Esophagus muscularis mucosa (tissue), 4 donors: ENCODE measurements at places on chromosomes 2 and 18.
A peak's percentile ranks its signal among the peaks of the same experiment; 100 is the strongest.

- no peak for DNase-seq
Measured at GRCh38 chr2:13638181-13638580, 921.4 kb downstream of the TRIB2 start.

DNA sequence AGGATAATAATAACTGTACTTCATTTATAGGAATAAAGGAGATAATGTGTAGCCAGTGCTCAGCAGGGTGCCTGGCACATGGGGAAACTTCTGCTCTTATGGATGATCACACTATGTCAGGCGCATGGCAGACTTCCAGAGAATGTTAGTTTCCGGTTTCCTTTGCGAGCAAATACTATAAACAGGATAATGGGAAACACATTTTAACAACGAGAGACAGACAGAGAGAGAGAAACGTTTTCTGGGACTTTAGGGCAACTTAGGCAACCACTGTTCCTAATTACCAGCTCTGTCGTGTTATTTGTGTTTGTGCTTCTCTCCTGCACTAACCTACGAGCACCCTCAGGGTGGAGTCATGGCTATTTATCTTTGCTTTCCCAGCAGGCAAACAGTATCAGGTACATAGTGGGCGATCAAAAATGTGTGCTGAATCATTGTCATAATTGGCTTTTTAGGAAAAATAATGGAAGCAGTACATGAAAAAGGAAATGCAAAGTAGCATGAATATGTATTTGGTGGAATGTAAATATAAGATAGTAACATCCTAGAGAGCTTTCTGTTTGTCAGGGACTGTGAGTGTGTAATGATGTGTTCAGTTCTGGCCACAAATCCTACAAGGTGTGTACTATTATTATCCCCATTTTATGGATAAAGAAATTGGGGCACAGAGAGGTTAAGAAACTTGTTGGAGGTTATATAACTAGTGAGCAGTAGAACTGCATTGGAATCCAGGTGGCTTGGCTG lies 36.8 kb upstream of the IGFBP2 start:
- no peak for DNase-seq

GRCh38 chr18:8705238-8705960 lies at the start of gene MTCL1:
MTCL1 (plus strand) TSS chr18:8705556; CDS start chr18:8705661, 105 bp downstream.
- DNase-seq: peak; percentile 42

DNA sequence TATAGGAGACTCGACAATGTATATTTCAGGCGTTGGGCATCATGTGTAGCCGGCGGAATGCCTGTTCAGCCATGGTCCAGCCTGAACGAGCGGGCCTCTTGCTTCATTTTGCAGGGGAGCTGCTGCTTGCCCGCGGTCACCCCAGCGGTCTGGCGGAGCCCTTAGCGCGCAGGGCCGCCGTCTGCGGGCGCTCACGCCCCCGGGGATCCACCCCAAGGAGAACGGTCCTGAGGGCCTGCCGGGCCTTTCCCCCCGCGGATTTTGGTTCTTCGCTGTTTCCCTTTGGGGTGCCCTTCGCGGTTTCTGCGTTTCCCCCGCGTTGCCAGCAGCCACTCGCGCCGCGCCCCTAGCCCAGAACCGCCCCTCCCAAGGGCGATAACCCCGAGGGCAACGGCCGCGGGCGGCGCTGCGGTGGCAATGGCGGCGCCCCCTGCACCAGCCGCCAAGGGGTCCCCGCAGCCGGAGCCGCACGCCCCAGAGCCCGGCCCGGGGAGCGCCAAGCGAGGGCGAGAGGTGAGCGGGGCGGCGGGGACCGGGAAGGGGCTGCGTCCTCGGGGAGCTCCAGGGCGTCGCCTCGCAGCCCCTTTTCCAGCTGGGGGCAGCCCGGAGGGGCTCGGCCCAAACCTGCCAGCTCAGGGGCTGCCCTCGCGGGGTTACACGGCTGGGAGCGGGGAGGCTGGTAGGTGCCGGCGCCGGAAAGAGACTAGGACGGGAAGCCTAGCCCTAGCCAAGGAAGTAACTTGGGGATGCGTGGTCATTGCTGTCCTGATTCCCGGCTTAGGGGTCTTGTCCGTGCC lies at the start of gene MFSD2B:
Gene MFSD2B (plus strand): TSS at position 406 of the 797 bp plus-strand sequence. CDS start 12 bp downstream, at position 418.
- DNase-seq: no peak

DNA sequence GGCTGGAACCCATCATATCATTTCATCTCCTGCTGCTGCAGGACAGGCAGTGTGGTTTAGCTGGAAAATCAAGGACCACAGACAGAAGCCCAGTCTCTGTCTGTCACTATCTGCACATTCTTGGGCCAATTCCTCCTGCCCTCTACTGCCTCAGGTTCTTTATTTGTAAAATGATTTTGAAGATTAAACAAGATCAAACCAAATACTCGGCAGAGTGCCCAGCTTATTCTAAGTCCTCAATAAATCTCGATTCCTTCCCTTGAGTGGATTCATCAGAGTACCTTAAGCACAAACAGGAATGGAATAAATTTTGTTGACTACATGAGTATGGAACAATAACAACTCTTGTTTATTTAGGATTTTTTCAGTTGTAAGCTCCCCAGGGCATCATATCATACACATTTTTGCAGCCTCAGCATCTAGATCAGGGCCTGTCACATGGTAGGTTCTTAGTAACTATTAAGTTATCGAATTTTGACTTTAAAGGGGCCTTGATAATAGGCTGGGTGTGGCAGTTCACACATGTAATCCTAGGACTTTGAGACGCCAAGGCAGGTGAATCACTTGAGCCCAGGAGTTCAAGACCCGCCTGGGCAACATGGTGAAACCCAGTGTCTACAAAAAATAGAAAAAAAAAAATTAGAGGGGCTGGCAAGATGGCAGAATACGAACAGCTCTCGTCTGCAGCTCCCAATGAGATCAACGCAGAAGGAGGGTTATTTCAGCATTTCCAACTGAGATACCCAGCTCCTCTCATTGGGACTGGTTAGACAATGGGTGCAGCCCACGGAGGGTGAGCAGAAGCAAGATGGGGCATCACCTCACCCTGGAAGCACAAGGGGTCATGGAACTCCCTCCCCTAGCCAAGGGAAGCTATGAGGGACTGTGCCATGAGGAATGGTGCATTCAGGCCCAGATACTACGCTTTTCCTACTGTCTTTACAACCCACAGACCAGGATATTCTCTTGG lies 11.1 kb downstream of the RHOB start:
- no peak for DNase-seq

DNA sequence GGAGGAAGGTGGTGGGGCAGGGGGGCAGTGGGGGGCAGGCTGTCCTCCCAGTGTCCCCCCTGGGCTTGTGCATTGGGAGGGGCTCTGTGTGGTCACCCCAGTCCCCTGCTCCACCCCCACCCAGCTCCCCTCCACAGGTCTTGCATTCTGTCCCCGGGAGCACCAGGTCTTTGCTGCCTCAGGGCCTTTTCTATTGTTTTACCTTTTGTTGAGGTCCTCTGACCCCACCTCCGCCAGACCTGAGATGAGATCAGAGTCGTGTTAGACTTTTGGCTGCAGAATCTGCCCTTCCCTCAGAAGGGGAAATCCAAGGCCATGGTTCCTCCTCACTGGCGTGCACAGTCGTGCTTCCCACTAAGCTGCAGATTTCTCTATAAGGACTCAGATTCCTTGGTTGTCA lies 20.8 kb downstream of the ATG4B start:
- DNase-seq: no peak

DNA sequence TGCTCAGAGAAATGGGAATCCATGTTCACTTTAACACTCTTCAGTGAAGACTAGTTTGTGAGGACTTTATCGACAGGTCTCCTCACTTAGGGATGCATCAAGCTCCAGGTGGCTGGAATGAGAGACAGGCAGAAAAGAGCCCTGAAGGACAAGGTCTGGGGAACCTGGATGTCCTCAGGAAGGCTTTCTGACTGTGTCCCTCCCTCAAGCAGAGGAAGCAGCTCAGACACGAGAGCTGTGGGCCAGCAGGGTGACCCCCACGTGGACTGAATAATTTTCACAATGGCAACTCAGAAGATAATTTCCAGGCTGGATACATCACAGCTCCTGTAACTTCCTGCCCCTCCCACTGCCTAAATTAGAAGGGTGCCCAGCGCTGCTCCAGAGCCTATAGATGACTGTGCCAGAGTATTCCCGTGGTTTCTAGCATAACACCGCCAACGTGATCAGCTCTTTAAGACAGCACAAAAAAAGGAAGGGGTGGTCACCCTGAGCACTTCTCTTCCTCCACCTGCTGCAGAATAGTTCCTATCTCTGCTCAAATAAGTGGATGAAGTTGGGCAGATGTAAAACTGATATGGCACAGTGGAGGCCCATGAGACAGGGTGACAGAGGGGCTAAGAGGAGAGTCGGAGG lies 25.7 kb upstream of the NCK2 start:
- DNase-seq: peak; percentile 89

- DNase-seq: no peak
Measured at GRCh38 chr2:28835781-28836180, 25.1 kb downstream of the SPDYA start.

- DNase-seq: peak; percentile 45
Measured at GRCh38 chr2:226703514-226703913, 96.1 kb downstream of the IRS1 start.

GRCh38 chr2:207311316-207312005 lies 145.7 kb upstream of the KLF7 start:
- no peak for DNase-seq

GRCh38 chr2:74391209-74391579 lies 11.1 kb upstream of the DCTN1 start:
- DNase-seq: no peak

DNA sequence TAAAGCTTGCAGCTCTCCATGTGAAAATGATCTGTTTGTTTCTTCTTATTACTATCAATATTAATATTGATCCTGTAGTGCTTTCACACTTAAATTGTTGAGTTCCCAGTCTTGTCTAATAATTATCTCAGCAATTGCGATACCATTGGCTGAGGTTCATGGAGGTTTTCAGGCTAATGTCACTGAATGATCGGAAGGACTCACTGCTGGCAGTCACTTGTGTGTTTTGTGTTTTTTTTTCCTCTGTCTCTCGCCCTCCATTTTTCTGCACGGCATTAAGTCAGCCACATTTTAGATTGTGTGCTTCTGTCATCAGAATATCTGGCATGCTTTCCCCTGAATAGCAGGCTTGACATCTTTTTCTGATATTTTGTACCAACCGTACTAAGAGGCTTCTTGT lies 43.7 kb downstream of the AGAP1 start:
- no peak for DNase-seq

GRCh38 chr2:116489944-116490343 lies 1324.5 kb upstream of the DDX18 start:
- DNase-seq: no peak

DNA sequence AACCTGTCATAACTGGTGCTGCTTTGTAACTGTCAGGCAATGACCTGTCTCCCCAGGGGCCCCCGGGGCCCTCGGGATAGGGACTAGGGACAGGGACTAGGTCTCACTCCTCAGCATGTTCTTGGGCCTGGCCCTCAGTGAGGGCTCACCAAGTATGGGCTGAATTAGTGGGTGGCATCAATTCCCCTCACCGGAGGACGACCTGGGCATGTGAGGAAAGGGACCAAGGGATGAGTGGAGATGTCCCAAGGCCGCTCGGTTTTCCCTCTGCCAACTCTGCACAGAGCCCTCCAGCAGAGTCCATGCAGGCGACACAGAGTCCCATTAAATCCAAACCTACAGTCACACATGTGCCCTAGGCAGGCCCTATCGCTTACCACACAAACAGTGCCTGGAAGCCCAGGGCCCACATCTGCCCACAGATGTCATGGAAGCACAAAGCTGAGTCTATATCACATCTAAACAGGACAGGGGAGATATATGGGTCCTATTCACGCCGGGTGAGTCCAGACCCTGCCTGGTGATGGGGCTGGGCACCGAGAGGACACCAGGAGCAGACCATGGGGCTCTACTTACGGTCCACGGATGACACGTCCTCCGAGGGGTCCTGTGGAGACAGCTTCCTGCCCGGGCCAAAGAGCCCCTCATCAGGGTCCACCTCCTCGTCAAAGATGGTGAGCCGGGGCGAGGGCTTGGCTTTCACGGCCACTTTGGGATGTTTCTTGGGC lies 26.6 kb downstream of the HS1BP3 start:
- no peak for DNase-seq

DNA sequence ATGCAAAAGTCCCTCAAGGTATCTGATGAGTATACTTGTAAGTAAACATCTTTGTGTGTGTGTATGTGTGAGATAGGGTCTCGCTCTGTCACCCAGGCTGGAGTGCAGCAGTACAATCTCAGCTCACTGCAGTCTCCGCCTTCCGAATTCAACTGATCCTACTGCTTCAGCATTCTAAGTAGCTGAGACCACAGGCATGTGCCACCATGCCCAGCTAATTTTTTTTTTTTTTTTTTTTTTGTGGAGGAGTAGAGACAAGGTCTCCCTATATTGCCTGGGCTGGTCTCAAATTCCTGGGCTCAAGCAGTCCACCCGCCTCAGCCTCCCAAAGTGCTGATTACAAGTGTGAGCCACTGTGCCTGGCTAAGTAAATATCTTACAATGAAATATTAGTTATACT lies 23.2 kb downstream of the ADAM17 start:
- no peak for DNase-seq

DNA sequence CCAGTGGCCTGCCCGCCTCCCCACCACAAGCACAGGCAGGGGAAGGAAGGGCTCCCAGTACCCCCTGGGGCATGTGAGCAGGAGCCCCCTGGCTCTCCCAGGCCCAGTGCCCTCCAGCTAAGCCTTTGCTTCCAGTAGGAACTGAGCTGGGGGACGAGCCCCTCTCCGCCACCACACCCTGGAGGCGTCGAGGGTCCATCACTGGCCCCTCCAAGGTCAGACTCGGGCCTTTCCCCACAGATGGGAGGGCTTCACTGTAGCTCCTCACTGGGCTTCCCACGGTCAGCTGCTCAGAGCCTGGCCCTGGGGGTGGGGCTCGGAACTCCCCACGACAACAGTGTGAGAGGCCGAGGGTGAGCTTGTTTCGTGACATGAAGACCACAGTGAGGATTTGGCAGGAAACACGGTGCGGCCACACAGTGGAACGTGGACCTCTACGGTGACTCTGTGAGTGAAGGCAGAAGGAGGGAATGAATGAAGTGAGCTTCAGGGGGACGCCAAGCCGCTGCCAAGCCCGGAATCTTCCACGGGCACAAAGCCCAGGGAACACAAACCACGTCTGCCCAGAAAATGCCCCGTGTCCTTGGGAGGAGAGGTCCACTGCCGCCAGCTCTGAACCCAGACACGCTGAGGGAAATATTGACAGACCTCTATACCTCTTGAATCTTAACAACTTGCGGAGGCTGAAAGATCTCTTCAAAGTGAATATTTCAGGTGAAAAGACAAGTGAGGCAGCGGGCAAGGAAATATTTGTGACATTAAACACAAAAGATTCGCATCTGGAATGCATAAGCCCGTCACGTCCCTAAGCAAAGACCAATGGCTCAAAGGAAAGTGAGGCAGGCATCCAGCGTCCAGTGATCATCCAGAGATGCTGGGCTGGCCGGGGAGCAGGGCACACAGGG lies 144.8 kb upstream of the GPC1 start:
- DNase-seq: peak; percentile 85

GRCh38 chr2:58701688-58702301 lies 460.7 kb upstream of the FANCL start:
- no peak for DNase-seq

GRCh38 chr2:206415618-206416243 lies 27.6 kb upstream of the ADAM23 start:
- DNase-seq: no peak

DNA sequence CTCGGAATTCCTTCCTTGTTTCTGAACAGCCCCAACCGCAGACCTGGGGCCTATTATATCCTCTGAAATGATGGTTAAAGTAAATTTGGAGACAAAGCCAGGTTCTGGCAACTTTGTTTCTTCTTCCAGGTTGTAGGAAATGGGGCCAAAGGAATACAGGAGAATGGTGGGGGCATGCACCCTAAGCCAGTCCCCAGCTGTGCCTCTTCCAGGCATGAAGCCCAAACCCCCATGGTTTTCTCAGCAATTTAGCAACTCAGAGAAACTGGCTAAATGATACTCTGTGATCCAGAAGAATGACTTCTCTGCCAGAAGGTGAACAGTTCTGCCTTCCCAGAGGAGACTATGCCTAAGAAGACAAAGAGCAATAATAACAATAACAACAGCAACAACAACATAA lies 635.0 kb upstream of the FANCL start:
- DNase-seq: no peak
